ENCODE measurements at places on chromosomes 3 and 15.
A peak's percentile ranks its signal among the peaks of the same experiment; 100 is the strongest.

- DNase-seq, result no peak
Observed at GRCh38 chr15:87818756-87819155, 437.8 kb downstream of the NTRK3 start.

DNA sequence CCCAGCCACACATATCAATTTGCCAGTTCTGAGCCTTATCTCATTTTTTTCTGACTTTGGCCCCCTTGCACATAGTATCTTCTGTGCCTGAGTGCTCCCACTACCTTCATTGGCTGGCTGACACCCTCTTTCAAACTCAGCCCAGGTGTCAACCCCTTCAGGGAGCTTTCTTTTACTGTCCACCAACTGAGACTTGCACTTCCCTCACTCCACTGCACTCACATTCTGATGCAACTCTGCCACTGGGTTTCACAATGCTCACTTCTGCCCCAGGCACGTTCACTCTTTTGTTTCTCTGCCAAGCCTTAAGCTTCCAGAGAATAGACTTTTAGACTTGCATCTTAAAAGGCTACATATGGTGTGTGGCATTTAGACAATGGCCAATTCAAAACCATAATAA, 101.5 kb upstream of the CBLB start:
- DNase-seq, result no peak

DNA sequence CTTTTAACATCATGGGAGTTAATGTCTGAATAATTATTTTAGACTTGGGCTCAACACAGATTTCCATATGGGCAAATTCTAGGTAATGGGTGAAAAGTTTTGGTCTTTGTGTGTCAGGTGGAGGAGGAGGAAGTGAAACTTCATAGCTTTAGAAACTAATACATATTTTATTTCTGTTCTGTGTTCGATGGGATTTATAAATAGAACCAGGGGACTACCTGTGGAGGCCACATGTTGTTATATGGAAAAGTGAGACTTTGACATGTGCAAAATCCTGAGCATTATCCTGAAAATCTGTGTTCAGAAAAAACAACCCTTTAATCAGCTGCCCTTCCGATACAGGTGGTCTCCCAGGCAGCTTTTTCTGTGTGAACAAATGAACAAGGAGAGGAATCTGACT, 209.5 kb downstream of the SOX2 start:
- DNase-seq, result no peak

DNA sequence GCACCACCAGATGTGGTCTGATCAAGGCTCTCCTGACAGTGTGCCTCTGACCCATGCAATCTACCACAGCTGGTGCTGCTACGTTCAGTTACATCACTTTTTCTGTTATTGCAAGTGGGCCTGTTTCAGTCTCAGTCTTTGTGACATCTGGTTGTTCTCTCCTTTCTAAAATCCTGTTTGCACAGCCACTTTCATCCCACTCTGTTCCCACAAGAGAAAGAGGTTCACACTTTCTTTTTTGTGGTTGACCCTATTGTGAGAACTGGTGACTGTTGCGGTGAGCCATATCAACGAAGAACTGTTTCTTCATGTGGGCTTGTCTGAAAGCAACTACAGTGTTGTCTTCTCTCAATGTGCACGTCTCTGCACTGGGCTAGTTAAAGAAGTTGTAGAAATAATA, 342.8 kb upstream of the ARPP21 start:
- DNase-seq, result peak; percentile 6

- no peak for DNase-seq
Observed at GRCh38 chr3:158679547-158680000, 7.1 kb upstream of the LXN start.

DNA sequence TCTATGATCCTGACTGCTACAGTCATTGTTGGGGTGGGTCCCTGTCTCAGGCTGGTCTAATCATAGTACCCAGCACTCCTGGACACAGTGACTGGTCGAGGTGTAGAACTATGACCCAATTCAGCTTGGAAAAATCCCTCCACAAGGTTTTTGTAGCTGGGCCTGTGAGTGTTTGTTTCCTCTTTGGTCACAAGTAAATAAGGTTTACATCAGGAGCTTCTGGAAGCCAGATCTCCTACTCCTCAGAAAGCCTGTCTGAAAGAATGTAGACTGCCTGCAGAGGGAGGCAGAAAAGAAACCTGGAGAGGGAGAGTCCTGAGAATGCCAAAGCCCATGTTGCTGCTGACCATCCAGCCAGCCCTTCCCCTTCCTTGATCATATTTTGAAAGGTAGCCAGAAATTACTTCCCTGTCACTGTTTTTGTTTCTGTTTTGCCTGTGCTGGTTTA, 123.2 kb downstream of the RAP2B start:
- no peak for DNase-seq

- DNase-seq, result no peak
Observed at GRCh38 chr15:79602731-79603130, 170.6 kb downstream of the MINAR1 start.

DNA sequence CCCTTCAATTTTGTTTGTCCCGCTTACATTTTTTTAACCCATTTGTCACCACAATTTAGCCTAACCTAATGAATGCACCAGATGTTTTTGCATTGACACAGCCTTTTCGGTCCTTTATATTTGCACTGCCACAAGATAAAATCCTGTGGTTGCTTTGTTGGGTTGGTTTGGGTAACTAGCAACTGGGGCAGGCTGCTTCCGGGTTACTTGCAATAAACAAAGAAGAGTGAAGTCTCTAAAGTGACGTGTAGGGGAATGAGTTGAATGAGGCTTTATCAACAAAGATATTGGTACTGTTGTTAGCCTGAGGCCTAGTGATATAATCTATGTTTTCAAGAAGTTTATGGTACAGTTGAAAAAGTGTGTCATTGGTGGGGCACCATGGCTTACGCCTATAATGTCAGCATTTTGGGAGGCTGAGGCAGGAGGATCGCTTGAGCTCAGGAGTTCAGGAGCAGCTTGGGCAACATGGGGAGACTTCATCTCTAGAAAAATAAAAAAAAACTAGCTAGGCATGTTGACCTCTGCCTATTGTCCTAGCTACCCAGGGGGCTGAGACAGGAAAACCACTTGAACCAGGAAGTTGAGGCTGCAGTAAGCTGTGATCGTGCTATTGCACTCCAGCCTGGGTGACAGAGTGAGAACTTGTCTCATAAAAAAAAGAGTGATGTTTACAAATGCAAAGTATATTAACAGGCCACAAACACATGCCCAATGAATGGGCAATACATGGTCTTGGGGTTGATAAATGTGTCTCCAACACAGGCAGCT, 121.8 kb downstream of the OXSM start:
- no peak for DNase-seq

DNA sequence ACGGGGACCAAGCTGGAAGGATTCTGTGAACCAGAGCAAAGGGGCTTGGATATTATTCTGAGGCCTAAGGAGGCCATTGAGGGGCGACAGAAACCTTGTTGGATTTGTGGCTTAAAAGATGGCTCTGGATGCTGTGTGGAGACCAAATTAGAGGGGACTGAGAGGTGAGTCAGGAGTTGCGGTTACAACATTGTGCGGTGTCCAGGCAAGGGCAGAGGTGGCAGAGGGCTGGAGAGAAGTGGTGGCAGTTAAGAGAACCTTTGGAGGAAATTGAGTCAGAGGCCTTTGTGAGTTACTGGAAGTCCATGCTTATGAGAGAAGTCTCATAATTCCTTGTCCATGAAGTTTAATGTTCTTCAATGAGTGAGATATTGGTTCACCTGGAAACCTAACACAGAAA, 143.2 kb downstream of the FAM43A start:
- DNase-seq, result no peak

DNA sequence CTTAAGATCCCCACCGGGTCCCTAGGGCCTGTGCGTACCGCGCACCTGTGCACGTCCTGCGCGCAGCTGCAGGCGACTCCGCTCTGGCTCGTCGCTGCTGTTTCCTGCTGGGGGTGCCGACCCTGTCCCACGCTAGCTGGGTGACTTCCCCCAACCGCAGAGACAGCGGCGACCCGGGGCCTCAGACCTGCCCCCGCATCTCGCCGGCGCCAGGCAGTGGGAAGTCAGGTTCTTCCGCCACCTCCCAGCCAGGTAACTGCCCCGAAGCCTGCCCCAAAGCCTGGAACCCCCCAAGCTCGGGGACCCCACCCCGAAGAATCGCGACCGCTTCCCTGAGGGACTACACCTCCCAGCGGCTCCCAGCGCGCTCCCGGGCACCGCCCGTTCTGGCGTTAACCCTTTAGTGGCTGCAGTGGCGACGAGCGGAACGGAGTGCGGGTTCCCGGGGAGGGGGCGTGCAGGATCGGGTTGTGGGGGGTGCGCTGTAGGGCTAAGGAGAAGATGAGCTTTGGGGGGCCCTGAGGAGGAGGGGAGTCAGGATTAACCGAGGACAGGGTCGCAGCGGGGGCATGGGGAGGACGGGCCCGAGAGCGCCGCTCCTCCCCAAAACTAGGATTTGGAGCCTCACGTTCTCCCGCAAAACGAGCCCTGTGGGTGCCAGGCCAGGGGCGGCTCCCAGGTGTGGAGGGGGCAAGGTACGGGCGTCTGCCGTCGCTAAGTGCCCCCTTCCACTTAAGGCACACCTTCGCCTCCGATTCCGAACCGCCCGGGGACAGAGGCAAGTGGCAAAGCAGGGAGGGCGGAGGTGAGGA, 589 bp downstream of the NEIL1 start:
- no peak for DNase-seq

- peak; percentile 69 for DNase-seq
Observed at GRCh38 chr3:171192176-171192854, 165.8 kb upstream of the SLC2A2 start.

Data from smooth muscle cell of the brain vasculature (primary cell).